ENCODE measurements at places on chromosomes 3 and 15.

- no peaks in the 10 kb centered on the region for H3K4me1 ChIP-seq
- no peaks in the 10 kb centered on the region for H3K36me3 ChIP-seq
- no peak overlapping the region for H3K4me3 ChIP-seq
- no peak for DNase-seq
Measured at GRCh38 chr3:193446965-193447602, 68.5 kb upstream of the ATP13A5 start.

DNA sequence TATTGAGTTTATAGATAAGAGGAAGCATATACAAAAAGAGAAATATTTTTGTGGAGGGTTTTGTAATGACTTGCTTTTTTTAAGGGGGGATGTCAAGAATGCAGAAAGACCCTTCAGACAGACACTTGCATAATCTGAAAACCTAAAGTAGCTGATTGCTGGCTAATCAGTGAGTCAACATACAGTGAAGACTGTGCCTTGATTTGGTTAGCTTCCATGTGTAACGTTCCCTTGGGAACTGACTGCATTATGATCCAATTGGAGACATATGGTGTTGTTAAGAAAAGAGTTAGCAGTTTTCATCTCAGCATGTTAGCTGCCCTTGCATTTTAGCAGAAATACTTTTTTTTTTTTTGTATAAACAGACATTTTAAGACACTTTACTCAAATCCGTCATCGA, 483.2 kb downstream of the RBMS3 start:
- H3K4me3 ChIP-seq, result no peak overlapping the region
- no peaks in the 10 kb centered on the region for H3K27me3 ChIP-seq
- DNase-seq, result no peak
- H3K27ac ChIP-seq, result no peak overlapping the region
- H3K36me3 ChIP-seq, result no peaks in the 10 kb centered on the region
- no peaks in the 10 kb centered on the region for H3K4me1 ChIP-seq

DNA sequence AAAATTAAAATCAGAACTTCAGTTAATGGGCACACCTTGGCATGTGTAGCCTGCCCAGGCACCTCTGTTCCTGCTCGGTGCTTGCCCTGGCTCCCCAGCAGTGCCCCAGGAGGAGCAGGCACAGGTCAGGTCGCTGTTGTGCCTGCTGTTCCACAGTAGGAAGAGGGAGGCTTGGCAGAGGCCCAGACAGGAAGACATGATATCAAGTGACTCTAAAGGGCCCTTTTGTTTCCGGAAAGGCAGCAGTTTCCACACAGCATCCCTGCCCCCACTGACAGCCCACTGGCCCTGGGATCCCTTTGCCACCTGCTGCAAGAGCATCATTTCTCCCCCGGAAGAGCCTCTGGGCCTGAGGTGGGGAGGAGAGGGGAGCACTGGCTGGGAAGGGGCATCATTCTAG, 40.5 kb upstream of the HES1 start:
- H3K4me1 ChIP-seq, result no peaks in the 10 kb centered on the region
- DNase-seq, result no peak
- H3K4me3 ChIP-seq, result no peak overlapping the region
- H3K36me3 ChIP-seq, result no peaks in the 10 kb centered on the region

DNA sequence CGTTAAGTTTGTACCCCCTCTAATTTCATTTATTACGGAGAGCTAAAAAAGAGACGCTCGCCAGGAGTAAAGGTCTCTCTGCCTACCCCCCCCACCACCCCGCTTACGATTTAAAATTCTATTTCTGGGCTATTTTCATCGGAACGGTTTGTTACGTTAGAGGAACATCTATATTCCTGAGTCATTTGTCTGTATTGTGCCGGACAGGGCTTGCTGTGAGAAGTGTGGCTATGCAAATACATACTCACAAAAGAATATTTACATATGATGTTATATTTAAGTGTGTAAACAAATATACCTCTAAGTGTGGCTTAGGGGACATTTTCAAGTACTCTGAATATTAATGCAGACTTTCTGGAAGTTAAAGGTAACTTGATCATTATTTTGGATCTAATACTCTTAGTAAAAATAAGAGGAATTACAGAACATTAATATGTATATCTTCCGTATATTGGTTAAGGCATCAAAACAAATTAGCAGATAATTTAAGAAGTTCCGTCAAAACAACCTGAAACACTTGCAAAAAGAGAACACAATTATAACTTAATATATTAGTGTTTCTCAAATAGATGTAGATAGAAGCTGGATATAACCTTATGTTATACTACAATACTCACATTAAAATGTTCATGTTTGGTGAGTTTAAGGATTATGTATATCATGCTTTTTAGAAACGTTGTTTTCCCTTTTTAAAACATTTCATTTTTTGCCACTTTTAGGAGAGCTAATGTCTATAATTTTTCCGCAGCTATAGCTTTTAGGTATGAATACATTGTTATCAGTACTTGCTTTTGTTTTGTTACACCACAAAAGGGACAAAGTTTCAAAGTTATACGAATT, 1.6 kb upstream of the SHOX2 start:
- H3K27me3 ChIP-seq, result peaks cover 50% of the 10 kb centered on the region
- H3K27ac ChIP-seq, result no peak overlapping the region
- H3K4me3 ChIP-seq, result no peak overlapping the region
- DNase-seq, result no peak

DNA sequence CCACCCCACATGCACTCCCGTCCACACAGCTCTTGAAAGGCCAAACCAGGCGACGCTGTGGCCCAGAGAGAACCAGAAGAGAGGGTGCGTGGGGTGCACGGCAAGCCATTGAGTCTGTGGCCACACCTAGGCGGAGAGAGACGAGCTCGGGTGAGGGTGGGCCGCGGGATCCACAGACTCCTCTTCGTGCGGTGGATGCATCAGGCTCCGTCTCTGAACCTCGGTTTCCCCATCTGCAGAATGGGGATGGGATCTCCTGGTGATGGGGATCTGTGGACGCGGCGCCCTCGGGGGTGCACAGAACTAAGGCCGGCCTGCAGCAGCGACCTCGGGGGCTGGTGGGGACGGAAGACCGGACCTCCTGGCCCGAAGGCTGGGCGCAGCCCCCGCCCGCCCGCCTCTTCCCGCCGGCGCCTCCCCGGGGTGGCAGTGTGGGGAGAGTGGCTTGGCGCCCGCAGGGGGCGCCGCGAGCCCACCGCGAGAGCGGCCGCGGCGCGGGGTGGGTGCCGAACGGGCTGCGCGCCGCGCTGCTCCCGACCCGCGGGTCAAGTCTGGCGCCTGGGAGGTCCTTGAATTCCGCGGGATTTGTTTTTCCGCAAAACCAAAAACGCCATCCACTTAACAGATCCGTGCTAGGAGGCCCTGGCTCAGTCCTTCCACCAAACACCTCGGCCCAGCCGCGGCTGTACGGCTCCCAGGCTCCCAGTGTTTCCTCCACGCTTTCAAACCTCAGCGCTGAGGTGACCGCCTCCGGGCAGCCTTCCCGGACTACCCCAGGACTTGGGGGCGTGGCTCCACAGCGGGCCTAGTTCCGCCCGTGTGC, 13.2 kb upstream of the ADPGK start:
- H3K27me3 ChIP-seq, result peaks cover 8% of the 10 kb centered on the region
- peak; percentile 35 for DNase-seq
- H3K4me3 ChIP-seq, result peak overlapping the region; percentile 71
- H3K27ac ChIP-seq, result no peak overlapping the region
- H3K36me3 ChIP-seq, result no peaks in the 10 kb centered on the region

DNA sequence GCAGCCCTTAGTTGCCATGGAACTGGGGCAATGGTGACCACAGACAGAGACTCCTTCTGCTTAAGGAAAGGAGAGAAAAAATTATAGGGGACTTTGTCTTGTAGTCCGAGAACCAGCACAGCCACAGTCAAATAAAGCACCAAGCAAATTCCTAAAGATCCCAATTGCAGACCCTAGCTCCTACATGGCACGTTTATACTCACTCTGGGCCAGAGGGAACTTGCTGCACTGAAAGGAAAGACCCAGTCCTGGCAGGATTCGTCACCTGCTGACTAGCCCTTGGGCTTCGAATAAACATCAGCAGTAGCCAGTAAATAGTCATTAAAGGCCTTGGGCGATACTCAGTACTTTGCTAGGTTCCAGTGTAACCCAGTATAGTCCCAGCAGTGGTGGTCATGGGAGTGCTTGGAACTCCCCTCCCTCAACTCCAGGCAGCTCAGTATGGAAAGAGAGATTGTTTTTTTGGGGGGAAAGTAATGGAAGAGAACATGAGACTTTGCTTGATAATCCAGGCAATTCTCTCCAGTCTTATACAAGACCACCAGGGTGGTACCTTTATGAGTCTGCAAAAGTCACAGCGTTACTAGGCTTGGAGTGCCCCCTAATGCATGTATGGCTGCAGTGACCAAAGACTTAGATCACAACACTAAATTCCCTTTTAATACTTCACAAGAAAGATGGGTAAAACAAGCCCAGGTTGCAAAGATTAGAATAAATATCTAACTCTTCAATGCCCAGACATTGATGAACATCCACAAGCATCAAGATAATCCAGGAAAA, 66.4 kb upstream of the AGTR1 start:
- no peak overlapping the region for H3K4me3 ChIP-seq
- no peaks in the 10 kb centered on the region for H3K27me3 ChIP-seq
- H3K36me3 ChIP-seq, result no peaks in the 10 kb centered on the region
- DNase-seq, result no peak

DNA sequence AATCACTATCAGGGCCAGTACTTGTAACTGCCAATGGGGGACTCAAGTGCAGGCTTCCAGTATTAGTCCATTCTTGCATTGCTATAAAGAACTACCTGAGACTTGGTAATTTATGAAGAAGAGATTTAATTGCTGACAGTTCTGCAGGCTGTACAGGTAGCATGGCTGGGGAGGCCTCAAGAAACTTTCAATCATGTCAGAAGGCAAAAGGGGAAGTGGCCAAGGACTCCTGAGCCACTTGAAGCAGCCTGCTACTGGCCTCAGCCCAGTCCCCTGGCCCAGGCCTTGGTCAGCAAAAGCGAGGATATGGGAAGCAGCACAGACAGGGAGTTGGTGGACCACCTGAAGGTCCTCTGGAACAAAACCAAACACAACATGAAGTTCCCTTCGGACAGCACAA, 29.2 kb upstream of the OR5K1 start:
- no peaks in the 10 kb centered on the region for H3K36me3 ChIP-seq
- DNase-seq, result no peak
- H3K27me3 ChIP-seq, result no peaks in the 10 kb centered on the region
- no peak overlapping the region for H3K27ac ChIP-seq

Data from CD8-positive, alpha-beta memory T cell (primary cell).